ENCODE measurements at places on chromosomes 16 and 17. TPM values are rescaled to one million over a fixed set of nuclear protein-coding genes. Genes with fewer than 3 reads are reported as not detected.

DNA sequence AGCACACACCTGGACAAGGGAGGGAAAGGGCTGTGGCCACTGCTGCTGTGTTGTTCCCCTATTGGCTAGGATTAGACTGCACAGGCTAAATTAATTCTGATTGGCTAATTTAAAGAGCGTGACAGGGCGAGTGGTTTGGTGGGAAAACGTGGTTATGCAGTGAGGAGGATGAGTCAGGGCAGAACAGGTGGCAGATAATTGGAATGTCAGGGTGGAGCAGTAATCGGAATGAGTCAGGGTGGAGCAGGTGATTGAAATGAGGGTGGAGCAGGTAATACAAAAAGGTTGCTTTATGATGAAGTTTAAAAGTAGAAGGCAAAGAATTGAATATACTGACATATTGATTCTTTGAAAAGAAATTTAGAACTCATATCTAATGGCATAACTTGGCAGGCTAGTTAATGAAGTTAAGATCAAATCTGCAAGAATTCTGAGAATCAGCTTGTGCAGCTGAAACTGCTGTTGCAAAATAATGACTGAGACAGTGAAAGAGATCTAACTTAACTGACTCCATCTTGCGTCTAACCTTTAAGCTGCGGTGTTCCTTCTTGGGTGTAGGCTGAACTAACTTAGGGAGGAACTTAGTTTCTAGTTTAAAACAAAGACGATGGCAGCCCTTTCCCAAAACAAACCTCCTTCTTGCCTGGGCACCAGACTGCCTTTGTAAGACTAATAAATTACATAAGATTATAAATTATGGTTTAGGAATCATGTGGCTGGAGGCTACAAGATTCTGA, 174.3 kb downstream of the UTP18 start:
- no peak for DNase-seq

EPX gene
- 0.13 TPM for total RNA-seq

DNA sequence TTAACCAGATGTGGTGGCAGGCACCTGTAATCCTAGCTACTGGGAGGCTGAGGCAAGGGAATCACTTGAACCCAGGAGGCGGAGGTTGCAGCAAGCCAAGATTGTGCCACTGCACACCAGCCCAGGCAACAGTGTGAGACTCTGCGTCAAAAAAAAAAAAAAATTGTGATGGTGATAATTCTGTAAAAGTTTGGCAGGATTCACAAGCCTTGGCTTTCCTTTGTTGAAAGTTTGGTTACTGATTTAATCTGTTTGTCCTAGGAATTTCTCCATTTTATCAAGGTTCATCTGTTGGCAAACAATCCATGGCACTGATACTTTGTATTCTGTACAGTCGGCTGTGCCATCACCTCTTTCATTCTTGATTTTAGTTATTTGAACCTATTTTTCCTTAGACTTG, 15.9 kb downstream of the EIF4A3 start:
- DNase-seq = no peak

- DNase-seq = no peak
Observed at GRCh38 chr17:19411631-19412030, 599 bp downstream of the RNF112 start.

DNA sequence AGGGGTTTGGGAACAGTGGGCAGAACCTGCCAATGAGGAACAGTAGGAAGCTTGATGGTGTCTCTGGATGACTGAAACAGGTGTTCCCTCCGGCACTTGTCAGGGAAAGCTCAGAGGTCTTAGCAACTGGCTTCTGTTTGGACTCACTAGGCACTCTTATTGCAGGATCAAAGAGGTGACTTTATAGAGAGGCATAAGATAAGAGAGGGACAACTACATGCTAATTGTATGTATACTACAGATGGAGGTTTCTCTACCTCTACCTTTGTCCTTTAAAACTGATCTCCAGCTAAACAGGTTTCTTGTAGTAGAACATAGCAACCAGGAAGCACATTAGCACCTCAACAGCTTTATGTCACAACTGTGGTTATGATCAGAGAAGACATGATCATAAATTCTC, 7.6 kb downstream of the CNTD1 start:
- DNase-seq = no peak

ADAP2 gene
- 2.0 TPM for total RNA-seq

GRCh38 chr17:73705594-73705993, 61.3 kb upstream of the SDK2 start:
- no peak for DNase-seq

DNA sequence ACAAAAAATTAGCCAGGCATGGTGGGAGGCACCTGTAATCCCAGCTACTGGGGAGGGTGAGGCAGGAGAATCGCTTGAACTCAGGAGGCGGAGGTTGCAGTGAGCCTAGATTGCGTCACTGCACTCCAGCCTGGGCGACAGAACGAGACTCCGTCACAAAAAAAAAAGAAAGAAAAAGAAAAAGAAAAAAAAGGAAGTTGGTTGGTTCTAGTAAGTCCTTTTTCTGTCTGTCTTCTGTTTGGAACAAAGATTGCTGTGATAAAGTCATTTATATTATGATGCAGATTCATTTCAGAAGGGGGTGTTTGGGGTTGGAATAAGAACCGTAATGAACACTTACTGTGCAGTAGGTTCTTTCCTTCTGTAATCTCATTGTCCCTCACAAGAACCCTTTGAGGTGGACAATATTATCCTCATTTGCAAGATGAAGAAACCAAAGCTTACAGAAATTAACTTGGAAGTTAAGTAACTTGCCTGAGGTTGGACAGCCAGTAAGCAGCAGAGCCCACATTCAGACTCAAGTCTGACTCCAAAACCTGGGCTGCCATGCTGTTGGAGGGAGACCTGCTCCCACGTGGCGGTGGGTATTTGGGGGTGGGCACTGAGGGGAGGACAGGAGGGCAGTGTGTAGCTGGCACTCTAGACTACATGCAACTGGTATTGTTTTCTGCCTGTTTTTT, 10.3 kb downstream of the MINK1 start:
- no peak for DNase-seq

GRCh38 chr17:43832976-43833829, at the start of gene MPP3:
TSS of gene MPP3 (minus strand) at chr17:43833146. CDS start at chr17:43831906, 1,240 bp downstream.
- DNase-seq = peak; percentile 37

- DNase-seq = no peak
Observed at GRCh38 chr17:3583456-3583855, 25.8 kb downstream of the TRPV1 start.

- DNase-seq = no peak
Observed at GRCh38 chr17:46141645-46142044, 51.6 kb downstream of the KANSL1 start.

DNA sequence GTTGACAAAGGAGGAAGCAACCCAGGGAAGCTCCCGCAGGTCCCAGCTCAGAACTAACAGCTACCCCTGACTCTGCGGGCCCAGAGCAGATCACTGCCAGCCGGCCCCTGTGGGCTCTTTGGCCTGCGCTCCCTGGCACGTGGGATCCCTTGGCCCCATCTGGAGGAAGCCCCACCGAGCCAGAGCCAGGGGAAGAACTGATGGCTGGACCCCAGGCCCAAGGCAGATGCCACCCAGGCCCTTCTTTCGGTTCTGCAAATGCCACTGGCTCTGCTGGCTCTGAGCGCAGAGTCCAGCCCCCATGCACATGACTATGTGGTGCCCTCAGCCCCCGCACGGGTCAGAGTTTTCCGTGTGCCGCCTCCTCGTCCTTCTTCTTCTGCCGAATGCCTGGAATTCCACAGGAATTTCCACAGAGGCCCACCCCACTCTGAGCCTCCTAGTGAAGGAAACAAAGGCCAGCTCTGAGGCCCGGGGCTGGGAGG, 35.8 kb upstream of the SNN start:
- DNase-seq = no peak

DNA sequence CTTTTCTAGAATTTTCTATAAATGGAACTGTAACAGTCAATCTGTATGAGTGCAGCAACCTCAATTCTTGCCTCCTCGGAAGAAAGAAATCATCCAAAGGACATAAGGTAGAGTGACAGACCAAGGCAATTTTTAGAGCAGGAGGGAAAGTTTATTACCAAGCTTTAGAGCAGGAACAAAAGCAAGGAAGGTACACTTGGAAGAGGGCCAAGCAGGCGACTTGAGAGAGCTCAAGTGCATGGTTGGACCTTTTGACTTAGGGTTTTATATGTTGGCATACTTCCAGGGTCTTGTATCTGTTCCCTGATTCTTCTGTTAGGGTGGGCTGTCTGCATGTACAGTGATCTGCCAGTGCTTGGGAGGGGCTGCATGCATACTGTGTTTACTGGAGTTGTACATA, 50.3 kb downstream of the SCNN1G start:
- no peak for DNase-seq

DNA sequence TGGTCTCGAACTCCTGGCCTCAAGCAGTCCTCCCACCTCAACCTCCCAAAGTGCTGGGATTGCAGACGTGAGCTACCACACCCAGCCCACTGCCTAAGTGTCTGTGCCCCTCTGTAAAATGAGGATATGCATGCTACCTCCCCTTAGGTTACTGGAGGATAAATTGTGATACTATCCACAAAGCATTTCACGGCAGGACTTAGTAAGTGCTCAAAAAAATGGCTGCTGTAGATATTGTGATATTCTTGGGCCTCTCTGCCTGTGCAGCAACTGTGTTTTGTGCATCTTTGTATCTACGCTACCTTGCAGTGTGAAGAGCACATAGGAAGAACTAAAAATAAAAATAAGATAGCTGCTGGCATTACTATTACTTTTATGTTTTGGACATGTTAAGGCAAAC, 1.9 kb upstream of the CASKIN1 start:
- no peak for DNase-seq

GRCh38 chr16:66551348-66551759, 1.0 kb upstream of the CKLF start:
- peak; percentile 54 for DNase-seq

DNA sequence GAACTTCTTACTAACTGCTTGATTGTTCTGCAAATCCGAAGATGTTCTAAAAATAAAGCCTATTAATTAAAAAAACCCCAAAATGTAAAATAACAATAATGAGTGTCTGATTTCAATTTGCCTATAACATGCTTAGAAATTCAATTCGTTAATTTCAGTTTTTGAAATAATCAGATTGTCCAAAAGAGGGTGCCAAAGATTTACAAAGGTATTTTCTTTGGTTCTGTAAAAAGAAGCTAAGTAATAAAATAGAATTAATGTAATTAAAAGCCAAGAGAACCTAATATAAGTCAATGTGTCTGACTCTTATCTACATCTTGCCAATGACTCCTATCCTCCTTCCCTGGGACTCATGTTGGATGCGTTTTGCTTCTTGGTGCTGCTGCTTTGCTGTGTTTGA, 75.0 kb upstream of the CPHXL start:
- no peak for DNase-seq

- DNase-seq = no peak
Observed at GRCh38 chr16:83720981-83721380, 86.8 kb upstream of the HSBP1 start.

- DNase-seq = no peak
Observed at GRCh38 chr16:54657058-54657708, 273.5 kb upstream of the IRX5 start.

JPH3 gene
- total RNA-seq = not detected

TNP2 gene
- total RNA-seq = not detected

DNA sequence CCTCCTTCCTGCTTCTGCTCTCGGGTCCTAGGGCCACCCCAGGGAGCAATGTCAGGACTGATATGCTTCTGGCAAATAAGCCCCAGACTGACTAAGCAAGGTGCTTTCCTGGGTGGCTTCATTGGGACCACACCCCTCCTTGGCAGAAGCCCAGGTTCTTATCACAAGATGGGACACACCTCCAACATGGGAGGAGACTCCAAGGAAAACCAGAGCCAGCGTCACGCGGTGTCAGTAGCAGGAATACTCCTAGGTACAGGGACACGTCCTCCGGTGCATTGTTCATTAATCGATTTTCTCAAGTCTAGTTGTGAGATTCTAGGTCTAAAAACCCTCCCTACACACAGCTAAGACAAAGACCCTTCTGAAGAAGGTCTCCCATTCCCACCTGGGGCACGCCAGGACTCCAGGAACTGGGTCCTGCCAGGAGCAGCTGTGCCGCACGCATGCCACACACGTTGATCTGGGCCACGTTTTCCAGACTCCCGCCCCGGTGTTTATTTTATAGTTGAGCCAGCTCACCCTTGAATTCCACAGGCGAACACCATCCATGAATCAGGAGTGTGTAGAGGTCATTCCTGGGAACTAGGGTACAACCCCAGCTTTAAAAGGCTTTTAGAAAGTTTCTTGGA, 30.8 kb downstream of the FA2H start:
- no peak for DNase-seq

TMC8 gene
- total RNA-seq = 307 TPM

DNA sequence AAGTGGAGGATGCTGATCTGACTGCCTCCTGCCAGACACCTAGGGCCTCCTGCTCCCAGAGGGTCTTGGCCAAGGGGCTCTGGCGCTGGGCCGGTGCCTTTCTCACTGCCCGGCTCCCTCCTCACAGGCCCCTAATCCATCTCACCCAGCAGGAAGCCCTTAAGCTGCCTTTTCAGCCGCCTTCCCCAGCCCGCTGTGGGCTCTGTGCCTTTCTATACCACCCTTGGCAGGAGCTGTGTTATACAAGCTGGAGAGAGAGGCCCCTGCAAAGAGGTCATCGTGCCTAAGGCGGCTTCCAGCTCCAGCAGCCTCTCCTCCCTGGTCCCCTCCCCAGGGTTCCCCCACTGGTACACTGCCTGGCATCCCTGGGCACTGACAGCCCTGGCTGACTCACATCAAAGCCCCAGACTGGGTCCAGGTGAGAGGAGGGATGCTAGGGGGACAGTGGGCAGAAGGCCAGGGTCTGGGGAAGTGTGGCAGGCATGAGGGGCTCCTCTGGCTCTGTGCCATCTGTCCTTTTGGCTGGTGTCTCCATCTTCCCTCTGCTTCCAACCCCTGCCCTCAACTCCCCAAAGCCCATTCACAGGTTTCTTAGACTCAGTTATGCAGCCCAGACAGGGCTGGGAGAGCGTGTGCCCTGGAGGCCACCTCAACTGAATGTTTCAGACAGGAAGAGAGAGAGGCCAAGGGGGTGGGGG, 15.3 kb upstream of the FZD2 start:
- no peak for DNase-seq

FBXL20 gene
- 23.5 TPM for total RNA-seq

PLLP gene
- total RNA-seq = 1.4 TPM

GRCh38 chr17:13953841-13954240, 115.5 kb upstream of the COX10 start:
- DNase-seq = no peak

- DNase-seq = no peak
Observed at GRCh38 chr17:73160980-73161630, 3.7 kb upstream of the SSTR2 start.

GRCh38 chr16:14015461-14015860, 55.7 kb upstream of the MRTFB start:
- no peak for DNase-seq
